Suppressor macrophage (primary cell): ENCODE measurements at places on chromosomes 2 and 18.

DNA sequence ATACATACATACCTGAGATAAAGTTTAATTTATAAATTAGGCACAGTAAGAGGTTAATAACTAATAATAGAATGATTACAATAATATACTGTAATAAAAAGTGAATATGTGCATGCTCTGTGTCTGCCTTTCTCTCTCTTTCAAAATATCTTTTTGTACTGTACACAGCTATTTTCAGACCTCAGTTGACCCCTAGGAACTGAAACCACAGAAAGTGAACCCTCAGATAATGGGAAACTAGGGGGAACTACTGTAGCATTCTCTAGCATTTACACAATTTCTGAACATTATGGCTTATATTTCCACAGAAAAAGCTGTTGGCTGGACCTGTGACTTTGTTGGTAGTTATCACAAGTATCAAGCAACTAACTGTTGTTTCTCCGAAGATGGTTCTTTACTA is 25.9 kb downstream of the WDR75 start:
- DNase-seq: peak; percentile 25

GRCh38 chr2:41914936-41915335 is 132.9 kb upstream of the PKDCC start:
- no peak for DNase-seq

GRCh38 chr2:48345176-48345575 is 184.8 kb upstream of the STON1 start:
- peak; percentile 29 for DNase-seq

DNA sequence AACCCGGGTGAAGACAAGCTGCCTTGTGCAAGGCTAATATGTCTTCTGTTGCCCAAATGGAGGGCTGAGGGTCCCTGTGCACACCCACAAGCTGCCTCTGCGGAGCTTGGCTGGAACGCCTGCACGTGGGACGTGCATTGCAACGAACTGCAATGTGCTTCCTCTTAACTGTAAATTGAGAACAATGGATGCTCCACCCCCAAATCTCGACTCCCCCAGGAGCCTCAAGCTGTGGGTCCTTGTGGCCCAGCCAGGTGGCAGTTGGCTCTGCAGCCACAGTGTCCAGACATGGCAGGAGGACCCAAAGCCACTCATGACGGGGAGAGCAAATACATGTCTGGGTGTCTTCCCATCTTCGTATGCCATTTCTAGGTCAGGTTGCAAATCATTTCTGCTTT is 90.1 kb downstream of the TWIST2 start:
- no peak for DNase-seq

DNA sequence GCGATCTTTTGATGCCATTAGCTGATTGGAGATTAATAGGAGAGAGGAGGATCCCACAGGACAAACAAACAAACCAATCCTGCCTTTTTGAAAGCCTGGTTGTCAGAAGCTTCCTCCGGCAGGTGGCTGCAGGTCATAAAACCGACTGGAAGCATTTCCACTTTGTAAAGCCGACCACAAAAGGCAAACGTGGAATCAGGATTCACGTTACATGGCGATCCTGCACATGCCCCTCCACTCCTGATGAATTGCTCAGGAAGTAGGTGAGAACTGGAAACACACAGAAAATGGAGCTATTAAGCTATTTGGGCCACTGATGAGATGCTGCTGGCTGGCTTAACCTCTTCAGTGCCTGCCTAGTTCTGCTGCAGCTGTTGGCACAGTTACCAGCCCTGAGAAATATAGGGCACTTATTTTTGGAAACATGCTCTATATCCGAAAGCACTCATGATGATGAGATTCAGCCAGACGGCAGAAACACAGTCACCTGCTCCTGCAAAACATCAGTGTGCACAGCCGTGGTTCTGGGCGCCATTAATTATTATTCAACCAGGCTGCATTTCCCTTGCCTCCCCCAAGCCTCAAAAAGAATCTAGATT is 110.3 kb upstream of the ST6GAL2 start:
- DNase-seq: no peak
